Retina (tissue), 1 donor: ENCODE measurements at places on chromosomes 11 and 22.
A peak's percentile ranks its signal among the peaks of the same experiment; 100 is the strongest.

- peak; percentile 50 for DNase-seq
Measured at GRCh38 chr11:134951305-134951700, 539.3 kb upstream of the B3GAT1 start.

DNA sequence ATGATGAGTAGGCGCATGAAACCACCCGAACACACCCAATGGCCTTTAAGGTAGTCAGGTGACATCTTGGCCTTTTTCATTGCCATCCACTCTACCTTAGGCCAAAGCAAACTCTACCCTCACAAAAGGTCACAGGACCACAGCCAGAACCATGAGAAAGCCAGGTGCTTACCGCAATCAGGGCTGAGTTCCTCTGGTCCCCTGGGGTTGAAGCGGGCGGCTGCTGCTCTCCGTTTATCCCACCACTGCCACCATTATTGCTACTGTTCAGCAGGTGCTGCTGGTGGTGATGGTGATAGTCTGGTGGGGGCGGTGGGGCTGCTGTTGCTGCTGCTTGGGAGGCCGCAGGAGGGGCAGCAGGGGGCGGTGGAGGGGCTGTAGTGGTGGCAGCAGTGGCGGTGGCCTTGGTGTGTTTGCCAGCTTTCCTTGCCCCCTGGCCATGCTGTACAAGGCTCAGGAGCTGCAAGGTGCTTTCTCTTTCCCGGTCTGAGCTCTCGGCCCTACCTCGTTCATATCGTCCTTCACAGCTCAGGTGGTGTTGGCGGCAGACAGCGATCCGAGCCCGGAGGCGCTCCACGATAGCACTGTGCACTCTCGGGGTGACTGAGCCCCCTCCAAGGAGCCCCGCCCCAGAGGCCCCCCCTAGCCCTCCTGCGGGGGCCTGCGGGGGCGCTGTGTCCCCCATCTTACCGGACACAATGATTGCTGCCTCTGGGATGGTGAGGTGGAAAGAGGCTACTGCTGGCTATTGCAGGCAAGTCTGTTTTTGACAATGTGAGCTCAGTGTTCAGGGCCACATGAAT, 1.6 kb downstream of the MAML2 start:
- DNase-seq = no peak

DNA sequence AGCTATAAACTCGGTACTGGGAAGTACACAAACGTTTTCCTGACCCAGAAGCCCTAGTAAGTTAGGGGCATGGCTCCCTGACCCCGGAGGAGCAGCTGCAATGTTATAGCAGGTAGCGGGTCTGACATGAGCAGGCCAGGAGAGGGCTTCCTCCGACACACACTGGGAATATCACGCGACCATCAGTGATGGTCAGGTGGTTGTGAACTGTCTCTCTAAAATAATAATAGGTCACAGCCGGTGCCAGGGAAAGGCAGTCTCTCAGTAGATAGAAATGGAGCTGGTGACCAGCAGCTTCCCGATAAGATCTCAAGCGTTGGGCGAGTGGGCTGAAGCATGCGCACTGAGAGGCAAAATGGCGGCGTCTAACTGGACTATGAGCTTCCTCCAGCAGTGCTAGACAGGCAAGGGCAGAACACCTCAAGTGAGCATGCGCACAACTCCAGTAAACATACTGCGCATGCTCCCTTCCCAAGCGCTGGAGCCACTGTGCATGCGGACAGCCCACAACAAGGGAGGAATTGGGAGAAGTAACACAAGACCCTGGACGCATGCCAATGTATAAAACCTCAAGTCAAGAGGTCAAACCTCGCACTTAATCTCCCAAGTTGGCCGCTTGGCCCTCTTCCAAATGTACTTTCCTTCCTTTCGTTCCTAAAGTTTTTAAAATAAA, 22.3 kb upstream of the TESMIN start:
- no peak for DNase-seq

DNA sequence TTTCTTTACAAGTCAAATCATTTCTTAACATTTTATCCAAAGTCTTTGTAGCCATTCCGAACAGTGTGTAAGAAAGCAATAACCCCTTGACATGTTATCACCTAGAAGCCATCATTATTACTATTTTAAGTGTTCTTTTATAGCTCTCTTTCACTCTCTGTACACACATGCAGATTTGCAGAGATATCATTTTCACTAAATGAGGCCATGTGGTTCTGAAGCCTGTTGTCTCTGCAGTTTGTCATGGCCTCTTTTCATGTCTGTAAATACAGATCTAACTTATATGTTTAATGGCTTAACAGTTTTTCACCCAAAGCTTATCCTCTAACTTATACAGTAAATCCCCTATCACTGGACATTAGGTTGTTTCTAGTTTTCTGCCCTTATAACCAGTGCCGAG, 166.8 kb downstream of the MYO18B start:
- DNase-seq = no peak

GRCh38 chr11:65663639-65664200, 1.0 kb upstream of the RELA start:
- no peak for DNase-seq

DNA sequence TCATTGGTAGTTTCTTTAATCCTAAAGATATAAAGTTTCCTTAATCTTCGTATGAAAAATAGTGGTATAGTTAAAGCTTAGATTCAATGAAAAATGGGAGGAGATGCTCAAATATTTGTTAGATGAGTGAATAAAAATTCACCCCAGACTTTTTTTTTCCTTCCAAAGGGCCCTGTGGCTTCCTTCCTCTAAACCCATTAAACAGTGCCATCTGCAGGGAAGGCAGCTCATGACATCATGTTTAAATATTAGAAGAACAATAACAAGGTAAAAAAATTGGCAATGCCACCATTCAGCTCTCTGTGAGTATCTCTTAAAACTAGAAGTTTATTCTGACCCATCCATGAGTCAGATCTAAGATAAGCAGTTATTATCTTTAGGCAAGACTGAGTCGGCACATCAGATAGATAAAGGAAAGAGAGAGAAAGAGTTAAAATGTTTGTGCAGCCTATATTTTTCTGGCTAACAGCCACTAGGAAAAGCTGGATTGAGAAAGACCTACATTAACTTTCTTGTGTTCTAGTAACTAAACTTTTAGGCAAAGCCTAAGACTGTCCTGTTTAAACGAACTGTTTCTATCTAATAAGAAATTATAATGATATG, 19.1 kb upstream of the OOSP1 start:
- DNase-seq = no peak
